ENCODE measurements at places on chromosomes 6 and 20. TPM values are rescaled to one million over a fixed set of nuclear protein-coding genes. Genes with fewer than 3 reads are reported as not detected.
A peak's percentile ranks its signal among the peaks of the same experiment; 100 is the strongest.

The ZC2HC1B gene
- not detected for total RNA-seq

- H3K27me3 ChIP-seq = peaks cover 43% of the 10 kb centered on the region
- H3K4me1 ChIP-seq = peaks cover 12% of the 10 kb centered on the region
- DNase-seq = peak; percentile 85
Measured at GRCh38 chr20:6122873-6123648, at the start of gene FERMT1. Gene FERMT1, minus strand, starts transcription at chr20:6123030. Its CDS starts 3,476 bp downstream, at chr20:6119554.

GRCh38 chr20:50819349-50819748 is 24.5 kb downstream of the BCAS4 start:
- DNase-seq = no peak
- no peaks in the 10 kb centered on the region for H3K36me3 ChIP-seq
- peaks cover 22% of the 10 kb centered on the region for H3K4me1 ChIP-seq
- H3K27me3 ChIP-seq = no peaks in the 10 kb centered on the region
- no peak overlapping the region for H3K4me3 ChIP-seq

DNA sequence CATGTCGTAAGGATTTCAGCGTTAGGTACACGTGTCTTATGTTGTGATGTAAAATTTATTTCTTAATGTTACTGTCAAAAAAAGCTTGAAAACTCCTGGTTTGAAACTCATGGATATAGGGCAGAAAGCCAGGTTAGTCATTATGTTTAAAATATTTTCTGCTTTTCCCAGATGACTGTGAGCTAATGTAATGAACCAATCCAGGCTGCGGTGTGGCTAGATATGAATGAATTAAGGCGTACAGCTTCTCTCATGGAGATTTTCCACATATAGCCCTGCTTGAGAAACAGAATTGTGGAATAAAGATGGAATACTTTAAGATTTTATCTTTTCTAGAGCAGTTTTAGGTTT is 80.3 kb upstream of the STMND1 start:
- DNase-seq = no peak
- no peak overlapping the region for H3K4me3 ChIP-seq
- no peaks in the 10 kb centered on the region for H3K36me3 ChIP-seq
- no peak overlapping the region for H3K27ac ChIP-seq
- peaks cover 8% of the 10 kb centered on the region for H3K4me1 ChIP-seq

- H3K4me1 ChIP-seq = no peaks in the 10 kb centered on the region
- no peak overlapping the region for H3K4me3 ChIP-seq
- H3K27me3 ChIP-seq = peaks cover 38% of the 10 kb centered on the region
- H3K36me3 ChIP-seq = no peaks in the 10 kb centered on the region
Measured at GRCh38 chr20:47854687-47855212, 69.5 kb upstream of the SULF2 start.

The EBF4 gene
- 12.8 TPM for total RNA-seq

The OR2J3 gene
- total RNA-seq = not detected

The TAP1 gene
- 33.2 TPM for total RNA-seq

The TFAP2A gene
- total RNA-seq = 59.6 TPM

The MLN gene
- total RNA-seq = not detected

- peaks cover 31% of the 10 kb centered on the region for H3K4me1 ChIP-seq
- H3K27me3 ChIP-seq = no peaks in the 10 kb centered on the region
- DNase-seq = no peak
- no peak overlapping the region for H3K4me3 ChIP-seq
Measured at GRCh38 chr6:56949925-56950495, 4.9 kb upstream of the BEND6 start.

The SEMG1 gene
- total RNA-seq = not detected

The GMPR gene
- 7.8 TPM for total RNA-seq

The CRISP3 gene
- total RNA-seq = not detected

- peak overlapping the region; percentile 41 for H3K4me3 ChIP-seq
- H3K27ac ChIP-seq = no peak overlapping the region
- H3K36me3 ChIP-seq = no peaks in the 10 kb centered on the region
- DNase-seq = peak; percentile 81
- peaks cover 20% of the 10 kb centered on the region for H3K27me3 ChIP-seq
Measured at GRCh38 chr6:28543651-28544610, 18.2 kb downstream of the GPX5 start.

DNA sequence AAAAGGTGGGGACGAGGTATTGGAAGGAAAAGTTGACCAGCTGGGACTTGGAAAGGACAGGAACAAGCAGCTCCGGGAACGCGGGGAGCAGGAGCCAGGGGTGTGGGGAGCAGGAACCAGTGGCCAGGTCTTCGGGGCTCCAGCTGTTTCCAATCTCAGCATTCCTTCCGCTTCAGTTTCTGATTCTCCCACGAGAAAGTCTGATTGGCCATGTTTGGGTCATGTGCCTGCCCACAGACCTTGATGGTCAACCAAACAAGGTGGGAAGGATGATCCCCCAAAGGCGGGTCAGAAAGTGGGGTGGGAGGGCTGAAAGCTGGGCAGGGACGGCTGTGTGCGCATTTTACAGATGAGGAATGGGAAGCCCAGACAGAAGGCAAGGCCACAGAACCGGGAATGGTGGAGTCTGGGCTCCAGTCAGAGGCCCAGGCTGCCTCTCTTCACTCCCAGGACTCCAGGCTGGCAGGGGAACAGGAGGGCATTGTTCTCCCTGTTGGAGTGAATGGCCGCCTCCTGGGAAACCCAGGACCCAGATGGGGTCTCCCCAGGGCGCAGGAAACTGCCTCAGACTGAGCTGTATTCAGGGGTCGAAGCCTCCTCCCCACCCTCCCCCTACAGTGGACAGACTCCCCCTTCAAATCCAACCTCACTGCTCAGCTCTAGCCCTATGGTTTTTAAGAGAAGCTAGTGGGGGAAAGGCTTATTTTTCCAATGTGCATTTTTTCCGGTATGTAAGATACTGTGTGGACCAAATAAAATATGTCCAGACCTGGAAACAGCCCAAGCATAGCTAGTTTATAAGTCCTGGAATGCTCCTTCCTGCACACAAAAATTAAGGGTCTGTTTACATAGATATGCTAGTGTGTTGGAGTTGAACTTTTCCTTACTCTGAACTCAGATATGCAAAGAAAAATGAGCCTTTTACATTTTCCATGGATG is 12.2 kb upstream of the PTGIS start:
- H3K4me3 ChIP-seq = no peak overlapping the region
- peaks cover 82% of the 10 kb centered on the region for H3K4me1 ChIP-seq

The CTAGE9 gene
- total RNA-seq = not detected

The LRRN4 gene
- total RNA-seq = not detected

DNA sequence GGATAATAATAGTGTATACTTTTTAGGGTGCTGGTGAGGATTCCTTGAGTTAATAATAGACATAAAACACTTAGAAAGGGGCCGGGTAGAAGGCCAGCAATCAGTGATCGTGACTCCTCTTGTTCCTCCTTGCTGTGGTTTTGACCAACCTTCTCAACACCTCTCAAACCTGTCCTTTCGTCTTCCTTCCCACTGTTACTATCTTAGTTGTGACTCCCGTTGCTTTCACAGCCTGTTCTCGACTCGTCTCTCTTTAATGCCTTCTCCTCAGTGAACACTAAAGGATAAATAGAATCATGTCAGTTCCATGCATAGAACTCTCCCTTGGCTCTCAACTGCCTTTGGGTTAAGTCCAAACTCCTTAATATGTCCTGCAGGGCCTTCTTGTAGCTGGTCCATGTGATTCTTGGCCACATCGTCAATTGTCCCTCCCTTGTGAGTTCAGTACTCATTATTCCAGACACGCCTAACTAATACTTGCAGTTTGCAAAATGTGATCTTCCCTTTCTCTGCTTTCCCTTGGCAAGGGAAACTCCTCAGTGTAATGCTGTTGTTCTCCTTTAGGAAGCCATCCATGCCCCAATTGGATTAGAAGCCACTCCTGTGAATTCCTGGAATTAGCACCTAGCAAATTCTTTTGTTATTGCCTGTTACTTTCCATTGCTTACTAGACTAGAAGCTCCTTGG is 164.9 kb downstream of the UTRN start:
- no peaks in the 10 kb centered on the region for H3K4me1 ChIP-seq
- no peak for DNase-seq
- no peak overlapping the region for H3K27ac ChIP-seq
- H3K27me3 ChIP-seq = no peaks in the 10 kb centered on the region
- no peak overlapping the region for H3K4me3 ChIP-seq

GRCh38 chr6:36633915-36634314 is 39.8 kb downstream of the SRSF3 start:
- H3K27me3 ChIP-seq = peaks cover 2% of the 10 kb centered on the region
- no peaks in the 10 kb centered on the region for H3K36me3 ChIP-seq
- no peak overlapping the region for H3K4me3 ChIP-seq
- DNase-seq = peak; percentile 86

The LY6G6C gene
- not detected for total RNA-seq

The GJA10 gene
- total RNA-seq = not detected

DNA sequence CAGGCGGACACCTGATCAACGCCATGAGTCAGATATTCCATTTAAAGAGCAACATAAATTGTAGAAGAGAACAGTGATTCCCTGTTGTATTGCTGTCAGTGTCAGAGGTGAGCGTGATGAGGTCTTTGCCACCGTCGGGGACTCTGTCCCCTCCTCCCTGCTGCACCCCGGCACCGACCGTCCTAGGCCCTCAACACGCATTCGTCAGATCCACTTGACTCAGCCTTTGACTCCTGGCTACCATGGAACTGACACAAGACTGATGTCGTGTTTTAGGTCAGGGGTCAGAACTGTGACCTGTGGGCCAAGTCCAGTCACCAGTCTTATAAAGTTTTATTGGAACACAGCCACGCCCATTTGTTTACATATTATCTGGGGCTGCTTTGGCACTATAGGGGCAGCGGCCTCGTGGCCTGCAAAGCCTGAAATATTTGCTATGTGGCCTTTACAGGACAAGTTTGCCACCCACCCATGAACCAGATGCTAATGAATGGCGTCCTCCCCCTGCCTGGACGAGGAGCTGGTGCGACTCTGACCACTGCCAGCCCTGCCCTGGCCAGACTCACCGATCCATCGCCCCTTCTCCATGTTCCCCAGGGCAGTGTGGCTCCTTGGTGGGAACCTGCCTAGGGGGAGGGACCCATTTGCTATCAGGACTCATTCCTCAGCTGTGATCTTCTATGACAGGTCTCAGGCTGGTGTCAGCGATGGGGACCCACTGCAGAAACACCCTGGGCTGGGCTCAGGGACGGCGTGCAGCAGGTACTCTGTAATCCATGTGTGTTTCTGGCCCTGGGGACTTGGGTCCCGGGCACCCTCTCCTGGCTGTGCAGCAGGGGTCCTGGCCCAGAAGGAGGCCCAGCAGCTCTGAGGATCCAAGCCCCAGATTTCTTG is 37.5 kb upstream of the PHACTR3 start:
- H3K4me3 ChIP-seq = no peak overlapping the region
- H3K27ac ChIP-seq = no peak overlapping the region

DNA sequence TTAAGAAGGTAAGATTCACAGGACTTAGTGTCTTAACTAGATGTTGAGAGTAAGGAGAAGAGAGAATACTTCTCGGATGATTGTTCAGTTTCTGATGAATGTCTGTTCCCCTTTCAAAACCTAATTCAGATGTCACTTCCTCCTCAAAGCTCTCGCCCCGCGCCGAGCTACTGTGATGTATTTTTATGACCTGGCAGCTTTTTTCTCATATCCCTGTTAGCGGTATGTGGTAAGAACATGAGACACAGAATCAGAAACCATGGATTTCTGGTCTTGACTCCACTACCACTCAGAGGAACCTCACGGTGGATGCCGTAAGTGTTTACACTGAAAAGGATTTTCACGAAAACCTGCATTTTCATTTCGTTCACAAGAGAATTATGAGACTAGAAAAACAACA is 48.4 kb downstream of the CEP43 start:
- H3K27ac ChIP-seq = no peak overlapping the region
- no peak overlapping the region for H3K4me3 ChIP-seq
- H3K4me1 ChIP-seq = no peaks in the 10 kb centered on the region
- peaks cover 15% of the 10 kb centered on the region for H3K36me3 ChIP-seq
- no peaks in the 10 kb centered on the region for H3K27me3 ChIP-seq
- DNase-seq = no peak

The MDFI gene
- total RNA-seq = 75.9 TPM

The SLC25A27 gene
- 8.2 TPM for total RNA-seq

DNA sequence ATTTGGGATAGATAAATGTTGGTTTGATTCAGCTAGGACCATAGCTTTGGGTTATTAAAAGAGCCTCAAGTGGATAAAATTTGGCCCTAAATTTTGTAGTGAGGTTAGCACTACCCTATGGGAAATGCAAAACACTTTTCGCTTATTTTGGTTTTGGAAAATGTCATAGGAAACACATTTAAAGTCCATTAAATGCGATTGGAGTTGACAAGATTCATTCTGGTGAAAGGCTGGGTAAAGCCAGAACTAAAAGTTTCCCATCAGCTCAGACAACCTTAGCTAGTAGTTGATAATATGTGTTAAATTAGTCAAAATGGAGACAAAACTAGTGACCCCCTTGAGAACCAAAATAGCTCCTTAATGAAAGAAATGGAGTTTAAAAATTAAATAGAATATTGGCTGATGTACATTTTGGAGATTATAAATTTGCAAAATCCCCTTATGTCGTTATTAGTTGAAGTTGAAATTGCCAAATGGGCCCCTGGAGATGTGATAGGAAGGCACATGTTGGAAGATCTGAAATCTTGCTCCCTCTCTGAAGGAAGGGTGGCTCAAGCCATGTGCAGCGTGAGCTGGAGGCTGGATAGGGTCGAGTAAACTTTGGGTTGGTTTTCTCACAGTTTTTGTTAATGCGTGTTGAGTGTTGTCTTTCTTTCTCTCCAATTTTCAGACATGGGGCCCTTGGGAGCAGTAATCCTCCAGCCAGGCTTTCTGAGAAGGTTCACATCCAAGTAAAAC is 72.8 kb downstream of the CD83 start:
- H3K4me3 ChIP-seq = no peak overlapping the region
- H3K36me3 ChIP-seq = peaks cover 3% of the 10 kb centered on the region
- DNase-seq = no peak
- peaks cover 9% of the 10 kb centered on the region for H3K4me1 ChIP-seq
- H3K27me3 ChIP-seq = peaks cover 46% of the 10 kb centered on the region

- H3K4me3 ChIP-seq = no peak overlapping the region
- H3K36me3 ChIP-seq = no peaks in the 10 kb centered on the region
Measured at GRCh38 chr6:26272171-26272637, 92.8 kb upstream of the BTN3A2 start.

DNA sequence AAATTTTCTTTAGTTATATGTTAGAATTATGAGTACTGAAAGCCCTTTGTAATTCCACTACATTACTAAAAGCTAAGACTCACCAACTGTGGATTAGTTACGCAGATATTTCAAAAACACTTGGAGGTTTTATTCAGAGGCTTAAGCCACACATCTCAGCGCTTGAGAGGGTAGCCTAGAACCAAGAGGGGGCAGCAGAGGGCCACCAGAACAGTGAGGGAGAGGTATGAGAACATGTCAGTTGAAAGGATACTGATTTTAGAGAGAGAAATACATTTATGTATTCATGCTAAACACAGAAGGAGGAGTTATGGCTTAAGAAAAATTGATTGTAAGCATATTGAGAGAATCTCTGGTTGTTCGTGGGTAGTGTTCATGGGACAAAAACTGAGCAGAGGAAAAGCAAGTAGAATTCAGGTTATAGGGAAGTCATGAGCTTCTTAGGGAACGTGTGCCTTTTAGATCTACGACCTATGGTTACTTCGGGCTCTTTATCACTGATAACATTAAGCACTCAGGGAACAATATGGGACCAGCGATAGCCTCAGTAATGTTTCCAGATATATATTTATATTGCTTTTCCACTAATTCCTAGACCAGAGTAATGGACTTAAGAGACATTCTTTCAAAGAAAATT is 20.4 kb upstream of the SERINC1 start:
- peaks cover 28% of the 10 kb centered on the region for H3K36me3 ChIP-seq
- H3K4me1 ChIP-seq = peaks cover 28% of the 10 kb centered on the region
- no peak overlapping the region for H3K4me3 ChIP-seq

The METTL24 gene
- not detected for total RNA-seq

GRCh38 chr20:23039885-23040508 is 4.9 kb downstream of the SSTR4 start:
- no peaks in the 10 kb centered on the region for H3K27me3 ChIP-seq
- no peak for DNase-seq

- peaks cover 1% of the 10 kb centered on the region for H3K4me1 ChIP-seq
- no peak for DNase-seq
- H3K36me3 ChIP-seq = no peaks in the 10 kb centered on the region
- H3K27me3 ChIP-seq = peaks cover 13% of the 10 kb centered on the region
- H3K27ac ChIP-seq = no peak overlapping the region
- no peak overlapping the region for H3K4me3 ChIP-seq
Measured at GRCh38 chr6:1144842-1145767, 166.8 kb upstream of the FOXQ1 start.
